Choroid plexus epithelial cell (primary cell): ENCODE measurements at places on chromosomes 2 and 18.

DNA sequence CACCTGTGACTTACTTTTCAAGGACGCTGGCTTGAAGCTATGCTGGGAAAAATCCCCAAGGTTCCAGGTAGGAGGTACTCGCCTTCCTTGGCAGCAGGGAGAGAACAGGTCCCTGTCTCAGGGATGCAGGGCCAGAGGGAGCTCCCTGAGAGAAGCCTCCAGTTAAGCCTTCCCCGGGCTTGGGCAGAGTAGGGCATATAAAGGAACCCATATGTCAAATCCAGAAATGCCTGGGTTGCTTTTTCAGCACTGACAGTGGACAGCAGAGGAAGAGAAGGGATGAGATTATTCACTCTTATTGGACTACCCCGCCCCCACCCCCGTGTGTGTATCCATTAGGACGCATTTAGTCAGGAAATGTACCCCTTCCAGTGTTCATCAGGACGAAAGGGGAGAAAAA, 89.3 kb upstream of the TEX51 start:
- no peak for DNase-seq

GRCh38 chr2:171874517-171874916, 19.5 kb downstream of the SLC25A12 start:
- DNase-seq: no peak

GRCh38 chr2:46650556-46651001, 171.2 kb downstream of the TMEM247 start:
- DNase-seq: peak; percentile 95

- no peak for DNase-seq
Measured at GRCh38 chr2:8153258-8153718, 528.6 kb upstream of the ID2 start.

- no peak for DNase-seq
Measured at GRCh38 chr2:161604901-161605300, 19.3 kb upstream of the SLC4A10 start.
